DMS53 (cell line): ENCODE measurements at places on chromosomes 2 and 18.

DNA sequence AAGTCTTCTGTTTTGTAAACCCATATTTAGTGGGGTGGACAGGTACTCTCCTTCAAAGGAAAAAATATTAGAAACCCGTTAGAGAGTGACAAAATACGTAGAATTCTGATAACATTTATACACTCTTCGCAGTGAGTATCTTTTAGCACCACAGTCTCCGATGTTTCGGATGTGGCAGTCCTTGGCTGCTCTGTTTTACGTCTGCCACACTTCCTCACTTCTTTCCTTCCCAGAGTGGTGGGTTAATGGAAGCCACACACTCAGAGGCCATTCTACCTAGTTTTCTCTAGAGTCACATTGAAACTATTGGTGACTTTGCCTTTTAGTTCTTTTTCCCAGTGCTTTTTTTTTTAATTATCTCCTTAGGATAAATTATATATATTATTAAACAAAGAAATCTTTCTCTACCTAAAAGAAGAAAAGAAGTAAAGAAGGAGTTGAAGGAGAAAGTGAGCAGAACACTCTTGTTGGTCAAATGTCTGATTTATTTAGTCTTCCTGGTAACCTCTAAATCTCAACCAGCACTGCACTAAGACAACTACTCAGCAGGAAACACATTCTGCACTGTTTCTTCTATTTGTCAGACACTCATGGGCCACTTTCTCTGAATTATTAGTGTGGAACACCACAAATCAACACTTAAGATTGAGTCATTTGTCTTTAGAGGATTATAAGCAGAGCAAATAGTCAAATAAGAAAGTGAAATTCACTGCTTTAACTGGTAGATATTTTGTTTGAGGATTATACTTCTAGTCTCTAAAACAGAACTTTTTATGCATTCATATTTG is 451.3 kb upstream of the TMEFF2 start:
- DNase-seq, result peak; percentile 5

GRCh38 chr2:156031121-156031520 is 301.4 kb downstream of the NR4A2 start:
- DNase-seq, result no peak

GRCh38 chr2:203934711-203935438 is 1.7 kb upstream of the ICOS start:
- DNase-seq, result no peak

- peak; percentile 9 for DNase-seq
Measured at GRCh38 chr18:27627927-27628326, 442.8 kb upstream of the CHST9 start.

- no peak for DNase-seq
Measured at GRCh38 chr18:75064513-75064905, 144.4 kb downstream of the PTGR3 start.

DNA sequence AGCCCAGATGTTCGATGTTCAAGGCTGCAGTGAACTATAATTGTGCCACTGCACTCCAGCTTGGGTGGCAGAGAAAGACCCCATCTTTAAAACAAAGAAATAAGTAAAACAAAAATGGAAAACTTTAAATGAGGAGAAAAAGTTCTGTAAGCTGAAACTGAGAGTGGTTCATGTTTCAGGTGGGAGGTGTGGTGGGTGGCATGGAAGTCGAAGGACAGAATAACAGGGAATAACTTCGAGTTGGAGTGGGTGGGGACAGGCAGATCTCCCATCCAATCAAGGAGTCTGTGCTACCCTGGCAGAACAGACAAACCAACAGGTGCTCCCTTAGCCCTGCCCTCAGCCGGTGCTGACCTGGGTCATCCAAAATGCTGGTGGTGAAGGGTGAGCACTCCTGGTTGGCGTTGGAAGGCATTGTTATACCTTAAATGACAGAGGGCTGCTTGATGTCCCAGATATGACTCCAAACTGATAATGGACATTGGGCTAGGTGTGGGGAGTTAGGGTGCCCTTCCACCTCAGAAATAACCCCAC is 328.4 kb downstream of the DYSF start:
- DNase-seq, result no peak

DNA sequence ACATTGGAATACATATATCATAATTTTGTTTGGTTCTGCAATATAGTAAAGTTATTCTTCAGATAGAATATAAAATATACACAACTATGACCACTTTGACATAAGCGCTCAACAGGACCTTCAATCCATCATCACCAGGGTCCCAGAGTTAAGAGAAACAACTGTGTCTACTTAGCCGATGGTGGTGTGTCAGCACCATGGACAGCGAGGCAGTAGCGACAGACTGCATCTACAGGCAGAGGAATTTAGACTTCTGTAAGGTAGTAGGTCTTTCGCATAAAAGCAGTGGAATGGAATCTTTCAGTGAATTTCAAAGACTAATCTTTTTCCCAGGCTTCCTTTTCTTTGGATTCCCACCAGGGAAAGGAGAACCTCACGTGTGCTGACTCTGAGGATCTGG is 20.5 kb upstream of the LRPPRC start:
- DNase-seq, result peak; percentile 17

- peak; percentile 75 for DNase-seq
Measured at GRCh38 chr2:189287982-189288521, 108.5 kb upstream of the COL5A2 start.

- DNase-seq, result no peak
Measured at GRCh38 chr2:43238176-43238575, 11.8 kb upstream of the ZFP36L2 start.

DNA sequence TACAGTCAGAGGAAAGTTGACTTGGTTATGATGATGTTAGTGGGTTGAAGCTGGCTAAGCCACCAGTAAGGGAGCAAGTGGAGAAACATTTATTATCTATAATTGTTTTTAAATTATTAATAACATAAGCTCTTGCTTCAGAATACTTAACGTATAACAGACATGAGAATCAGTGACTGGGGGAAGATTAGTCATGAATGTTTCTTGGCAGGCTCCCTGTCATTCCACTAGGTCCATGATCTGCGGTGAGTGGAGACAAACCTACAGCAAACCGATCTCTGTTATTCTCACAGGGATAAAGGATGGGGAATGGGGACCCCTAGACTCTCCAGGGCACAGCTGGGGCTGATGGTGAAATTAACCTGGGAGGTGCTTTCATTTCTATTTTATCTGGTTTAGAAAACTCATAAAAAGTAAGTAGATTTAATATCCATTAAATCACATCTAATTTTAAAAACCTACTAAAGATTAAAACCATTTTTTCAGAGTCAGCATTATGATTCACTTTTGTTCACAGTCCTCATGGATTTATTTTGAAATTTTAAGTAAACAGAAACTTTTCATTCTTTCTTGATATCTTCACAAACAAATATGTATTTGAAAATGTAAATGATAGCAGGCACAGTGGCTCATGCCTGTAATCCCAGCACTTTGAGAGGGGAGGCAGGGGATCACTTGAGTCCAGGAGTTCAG is 420.3 kb downstream of the PTPRM start:
- DNase-seq, result no peak

- DNase-seq, result no peak
Measured at GRCh38 chr18:56841836-56842235, 190.7 kb downstream of the WDR7 start.

- DNase-seq, result no peak
Measured at GRCh38 chr2:108637304-108637669, 82.0 kb upstream of the RANBP2 start.

GRCh38 chr2:186036862-186037449 is 298.4 kb downstream of the FSIP2 start:
- no peak for DNase-seq

GRCh38 chr18:50875966-50876536 is 2.9 kb upstream of the ME2 start:
- DNase-seq, result no peak

DNA sequence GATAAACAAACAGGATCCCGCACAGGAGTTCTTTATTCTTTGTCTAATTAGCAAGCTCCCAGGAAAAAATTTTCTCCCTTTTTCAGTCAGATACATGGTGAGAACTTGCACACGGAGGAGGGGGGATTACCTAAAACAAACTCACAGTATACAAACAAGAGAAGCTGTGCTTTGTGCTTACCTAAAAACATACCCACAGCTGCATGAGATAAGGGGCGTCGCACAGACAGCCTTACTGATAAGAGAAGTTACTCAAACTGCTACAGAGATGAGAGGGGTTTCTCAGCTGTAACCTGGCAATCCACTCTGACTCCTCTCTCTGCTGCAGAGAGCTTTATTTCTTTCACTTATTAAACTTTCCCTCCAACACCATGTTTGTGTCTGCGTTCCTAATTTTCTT is 32.9 kb upstream of the ST3GAL5 start:
- no peak for DNase-seq

DNA sequence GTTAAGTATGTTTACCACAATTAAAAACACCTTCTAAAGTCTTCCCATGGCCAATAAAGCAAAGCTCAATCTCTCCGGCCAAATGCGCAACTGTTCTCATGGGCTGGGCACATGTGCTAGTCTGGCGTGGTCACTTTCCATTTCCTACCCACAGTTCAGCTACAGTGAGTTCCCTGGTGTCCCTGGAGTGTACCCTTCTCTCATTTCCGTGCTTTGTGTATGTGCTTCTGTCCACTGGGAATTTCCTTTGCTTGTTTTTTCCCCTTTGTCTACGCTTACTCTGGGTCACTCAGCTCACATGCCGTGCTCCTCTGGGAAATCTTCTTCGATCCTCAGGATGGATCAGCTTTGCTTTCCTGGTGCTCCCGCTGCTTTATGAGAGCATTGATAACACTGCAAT is 69.6 kb upstream of the GYPC start:
- DNase-seq, result no peak

DNA sequence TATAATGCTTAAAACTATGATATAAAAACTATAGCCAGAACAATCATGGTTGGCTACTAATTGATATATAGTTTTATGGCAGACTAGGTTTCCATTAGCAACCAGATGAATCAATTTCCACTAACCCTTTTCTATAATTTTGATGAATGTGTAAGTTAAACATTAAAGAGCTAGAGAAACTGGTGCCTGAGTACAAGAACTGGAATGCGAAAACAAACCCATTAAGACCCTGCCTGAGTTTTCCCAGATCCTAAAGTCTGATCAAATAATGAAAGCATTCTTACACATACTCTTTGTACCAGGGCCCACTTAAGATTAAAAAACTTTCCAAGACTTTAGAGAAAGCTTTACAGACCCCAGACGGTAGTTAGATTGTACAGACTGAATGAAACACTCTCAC is 21.3 kb downstream of the MRPL19 start:
- DNase-seq, result no peak

DNA sequence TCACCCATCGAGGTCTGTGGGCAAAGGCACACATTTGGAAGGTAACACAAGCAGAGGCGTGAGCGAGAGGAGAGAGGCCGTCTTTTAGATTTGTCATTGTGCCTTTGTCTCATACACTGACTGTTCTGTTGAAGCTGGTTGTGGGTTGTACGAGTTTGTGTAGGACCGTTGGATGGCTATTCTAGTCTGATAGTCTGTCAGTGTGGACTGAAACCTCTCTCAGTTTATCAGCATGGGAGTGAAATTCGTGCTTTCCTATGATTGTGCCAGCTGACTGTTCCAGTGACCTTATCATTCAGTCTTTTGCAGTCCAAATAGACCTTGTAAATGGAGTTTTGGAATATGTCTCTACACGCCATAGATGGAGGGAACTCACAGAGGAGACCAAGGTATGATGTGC is 143.5 kb downstream of the LDLRAD4 start:
- no peak for DNase-seq

DNA sequence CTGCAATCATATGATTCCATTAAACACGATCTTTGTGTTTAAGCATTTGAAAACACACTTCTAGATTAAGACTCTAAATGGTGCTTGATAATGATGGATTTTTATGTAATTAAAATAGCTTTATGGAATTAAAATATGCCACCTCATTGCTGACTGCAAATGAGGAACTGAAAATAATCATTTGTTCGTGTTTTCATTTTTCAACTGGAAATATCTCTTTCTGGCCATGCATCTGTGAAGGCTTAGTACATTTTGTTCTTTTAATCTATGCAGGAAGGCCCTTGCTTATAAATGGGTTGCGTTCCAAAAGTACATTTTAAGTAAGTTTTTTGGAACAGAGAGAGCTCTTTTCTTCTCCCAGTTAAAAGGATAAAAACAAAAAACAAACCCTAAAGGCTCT is 125.5 kb downstream of the MC4R start:
- no peak for DNase-seq

DNA sequence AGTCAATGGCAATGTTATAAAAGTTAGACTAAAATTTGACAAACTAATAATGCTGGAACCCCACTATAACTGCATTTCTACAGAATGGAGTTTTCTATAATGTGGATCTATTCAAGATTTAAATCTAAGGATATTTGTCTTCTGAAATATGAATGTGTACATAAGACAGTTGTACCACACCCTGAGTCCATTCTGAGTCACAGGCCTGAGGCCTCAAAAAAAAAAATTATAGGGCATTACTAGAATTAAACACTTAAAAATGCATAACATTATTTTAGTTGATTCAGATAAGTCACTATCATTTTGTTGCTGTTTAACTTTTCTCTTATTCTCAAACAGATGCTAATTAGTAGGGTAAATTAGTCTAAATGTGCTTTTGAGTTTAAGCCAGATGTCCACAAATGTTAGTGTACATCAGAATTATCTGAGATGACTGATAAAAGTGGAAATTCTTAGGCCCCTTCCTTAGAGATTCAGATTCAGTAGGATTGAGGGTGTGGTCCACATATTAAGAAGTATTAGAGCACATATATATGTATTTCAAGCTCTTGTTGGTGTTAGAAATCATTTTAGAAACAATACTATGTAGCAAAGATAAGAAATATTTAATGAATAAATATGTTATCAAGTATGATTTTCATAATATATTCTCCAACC is 42.4 kb upstream of the COL5A2 start:
- DNase-seq, result peak; percentile 19

GRCh38 chr2:36695746-36696415 is 626 bp upstream of the VIT start:
- peak; percentile 2 for DNase-seq

DNA sequence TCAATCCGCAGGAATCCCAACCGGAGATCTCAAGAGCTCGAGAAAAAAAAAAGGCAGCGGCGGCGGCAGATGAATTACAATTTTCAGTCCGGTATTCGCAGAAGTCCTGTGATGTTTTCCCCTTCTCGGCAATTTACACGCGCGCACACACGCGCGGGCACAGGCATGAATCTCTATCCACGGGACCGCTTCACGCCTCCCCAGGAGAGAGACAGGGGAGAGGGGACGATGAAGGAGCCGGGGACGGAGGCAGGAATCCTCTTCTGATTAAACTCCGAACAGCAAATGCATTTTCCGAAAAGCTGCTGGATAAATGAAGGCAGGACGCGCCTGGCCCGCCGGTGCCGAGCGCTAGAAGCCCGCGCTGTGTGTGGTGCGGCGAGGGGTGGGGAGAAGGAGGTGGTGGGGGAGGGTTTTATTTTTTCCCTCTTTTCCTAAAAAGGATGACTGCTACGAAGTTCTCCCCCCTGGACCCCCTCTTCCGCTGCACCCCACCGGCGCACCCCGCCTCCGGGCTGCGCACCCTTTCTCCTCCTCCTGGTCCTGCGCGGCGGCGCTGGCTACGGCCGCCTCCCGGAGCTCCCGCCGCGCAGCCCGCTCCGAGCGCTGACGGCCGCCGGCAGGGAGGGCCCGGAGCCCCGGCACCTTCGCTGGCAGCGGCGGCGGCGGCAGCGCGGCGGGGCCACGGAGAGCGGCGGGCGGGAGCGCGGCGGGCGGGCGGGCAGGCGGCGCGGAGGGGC is at the start of gene BCL2:
TSS of gene BCL2 (minus strand) at position 387 of the 740 bp plus-strand sequence.
- DNase-seq, result peak; percentile 87
